ENCODE measurements at places on chromosomes 11 and 22.

DNA sequence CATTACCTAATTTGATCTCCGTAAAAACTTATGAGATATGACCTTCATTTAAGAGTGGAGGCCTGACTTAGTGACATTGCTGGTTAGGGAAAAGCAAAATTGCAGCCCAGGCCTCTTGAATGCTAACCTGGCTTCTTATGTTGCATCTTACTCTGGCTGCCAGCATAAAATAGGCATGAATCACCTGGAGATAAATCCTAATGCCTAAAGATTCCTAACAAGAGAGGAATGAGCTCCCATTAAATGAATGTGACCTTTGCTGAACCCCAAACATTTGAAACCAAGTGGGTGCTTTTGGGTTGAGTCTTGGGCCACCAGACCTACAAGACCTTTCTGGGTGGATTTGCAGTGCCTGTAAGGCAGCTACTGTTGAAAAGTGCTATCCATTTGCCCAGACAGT, 1145.6 kb upstream of the TENM4 start:
- DNase-seq: peak; percentile 0

DNA sequence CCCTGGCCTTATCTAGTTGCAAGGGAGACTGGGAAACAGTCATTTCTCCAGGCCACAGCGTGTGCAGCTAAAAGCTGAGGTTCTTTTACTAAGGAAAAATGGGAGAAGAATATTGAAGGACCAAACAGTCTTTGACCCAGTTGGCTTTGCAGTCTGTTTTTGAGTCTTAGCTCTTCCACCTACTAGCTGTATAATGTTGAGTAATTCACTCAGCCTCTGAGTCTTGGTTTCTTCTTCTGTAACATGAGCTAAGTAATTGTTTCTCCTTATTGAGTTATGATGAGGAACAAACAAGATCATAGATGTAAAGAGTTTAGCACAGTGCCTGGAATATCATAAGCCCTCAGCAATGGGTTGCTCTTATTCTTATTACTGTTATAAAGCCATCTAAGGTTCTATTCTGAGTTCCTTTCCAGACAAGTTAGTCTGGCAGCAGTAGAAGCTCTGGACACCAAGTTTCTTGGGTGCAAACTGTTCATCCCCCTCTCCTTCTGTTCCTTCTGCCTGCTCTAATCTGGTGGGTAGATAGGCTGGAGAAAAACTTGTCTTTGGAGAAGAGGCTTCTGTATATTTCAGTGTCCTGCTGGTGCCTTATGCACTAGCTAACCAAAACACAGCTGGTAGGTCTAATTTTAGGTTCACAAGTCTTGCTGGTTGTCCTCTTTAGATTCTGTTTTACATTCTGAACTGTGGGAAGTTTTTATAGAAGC, 13.5 kb downstream of the TRIM44 start:
- no peak for DNase-seq

GRCh38 chr11:84899740-84900139, 727.4 kb downstream of the DLG2 start:
- DNase-seq: peak; percentile 52

DNA sequence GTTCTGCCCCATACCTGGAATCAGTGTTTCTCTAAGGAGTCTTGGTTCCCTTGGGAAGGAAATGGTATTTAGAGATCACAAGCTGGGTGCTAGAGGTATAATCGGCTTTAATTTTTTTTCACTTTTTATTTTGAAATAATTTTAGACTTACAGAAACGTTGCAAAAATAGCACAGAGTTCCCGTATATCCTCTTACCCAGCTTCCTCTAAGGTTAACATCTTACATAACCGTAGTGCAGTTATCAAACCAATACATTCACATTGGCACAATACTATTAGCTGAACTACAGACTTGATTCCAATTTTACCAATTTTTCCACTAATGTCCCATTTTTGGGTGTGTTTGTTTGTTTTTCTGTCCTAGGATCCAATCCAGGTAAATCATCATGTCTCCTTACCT, 63.8 kb downstream of the RBX1 start:
- no peak for DNase-seq

GRCh38 chr22:32758866-32759385, 42.6 kb upstream of the TIMP3 start:
- DNase-seq: peak; percentile 21

DNA sequence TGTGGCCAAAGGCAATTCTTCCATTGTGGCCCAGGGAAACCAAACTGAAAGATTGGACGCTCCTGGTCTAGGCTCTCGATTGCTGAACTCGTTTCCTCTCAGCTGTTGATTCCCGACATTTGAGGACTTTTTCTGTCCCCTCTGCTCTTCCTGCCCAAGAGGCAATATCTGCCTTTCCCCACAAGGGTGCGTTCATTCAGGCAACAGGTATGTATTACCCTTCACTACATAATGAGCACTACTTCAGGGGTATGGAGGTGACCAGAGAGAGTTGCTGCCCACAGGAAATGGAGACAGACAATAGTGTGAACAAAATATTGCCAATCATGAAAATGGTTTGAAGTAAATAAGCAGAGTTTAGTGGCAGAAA, 8.2 kb downstream of the PTH start:
- no peak for DNase-seq

- no peak for DNase-seq
These were observed 230.7 kb downstream of the JRKL start for GRCh38 chr11:96620464-96621044.

Measured in fibroblast of skin of right biceps (primary cell).